ENCODE measurements at places on chromosomes 4 and X. TPM values are rescaled to one million over a fixed set of nuclear protein-coding genes. Genes with fewer than 3 reads are reported as not detected.

The TRIM61 gene
- 2.8 TPM for total RNA-seq

The BBS7 gene
- 17.8 TPM for total RNA-seq

The FRAS1 gene
- 6.8 TPM for total RNA-seq

The HS3ST1 gene
- 41.1 TPM for total RNA-seq

The PRR32 gene
- not detected for total RNA-seq

Data from mucosa of gallbladder (tissue), 1 donor.